NCI-H226 (cell line): ENCODE measurements at places on chromosomes 12 and 14.

DNA sequence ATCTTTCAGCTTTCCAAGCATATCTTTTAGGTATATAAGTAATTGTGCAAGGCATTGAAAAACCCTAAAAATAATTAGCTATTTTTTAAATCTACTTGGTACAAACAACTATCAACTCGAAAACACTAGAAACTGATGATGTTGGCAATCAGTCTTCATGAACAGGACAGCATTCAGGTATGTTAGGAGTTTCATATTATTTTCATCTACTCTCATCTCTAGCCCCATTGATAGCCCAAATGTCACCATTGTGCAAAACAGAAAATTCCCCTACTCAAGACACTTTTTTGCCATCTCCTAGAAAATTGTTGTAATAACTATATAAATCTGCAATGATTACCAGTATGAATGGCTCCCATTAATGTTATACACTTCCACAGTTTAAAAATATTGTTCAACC, 144.5 kb upstream of the KRAS start:
- no peak for DNase-seq

DNA sequence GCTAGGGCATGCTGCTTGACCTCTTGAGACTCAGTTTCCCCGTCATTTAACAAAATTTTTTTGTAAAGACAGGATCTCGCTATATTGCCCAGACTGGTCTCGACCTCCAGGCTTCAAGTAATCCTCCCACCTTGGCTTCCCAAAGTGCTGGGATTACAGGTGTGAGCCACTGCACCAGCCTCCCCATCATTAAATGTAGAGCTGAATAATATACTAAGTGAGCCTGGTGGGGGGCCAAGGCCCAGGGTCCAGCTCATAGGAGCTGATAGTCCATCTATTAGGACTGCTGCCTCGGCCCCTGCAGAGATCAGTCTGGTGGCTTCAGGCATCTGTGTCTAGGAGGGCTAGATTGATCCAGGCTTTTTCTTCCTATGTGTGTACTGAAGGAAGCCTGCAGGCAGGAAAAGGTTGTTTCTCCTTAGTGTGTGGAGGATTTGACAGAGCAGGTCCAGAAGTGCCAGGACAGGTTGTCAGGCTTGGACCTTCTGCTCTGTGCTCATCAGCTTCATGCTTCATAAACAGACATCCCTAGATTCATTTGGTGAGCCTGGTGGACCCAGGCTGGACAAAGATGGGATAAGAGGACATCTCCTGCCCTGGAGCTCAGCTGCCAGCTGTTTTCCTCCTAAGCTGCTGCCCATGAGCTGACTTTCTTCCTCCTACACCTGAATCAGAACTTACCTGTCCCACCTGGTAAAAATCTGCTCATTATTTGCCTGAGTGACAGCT, 135.4 kb downstream of the ZFP36L1 start:
- no peak for DNase-seq

- no peak for DNase-seq
Measured at GRCh38 chr12:4153343-4153892, 120.1 kb upstream of the CCND2 start.

GRCh38 chr14:66746316-66747006, 238.5 kb downstream of the GPHN start:
- peak; percentile 5 for DNase-seq

GRCh38 chr14:97156705-97157104, 359.5 kb downstream of the VRK1 start:
- no peak for DNase-seq

DNA sequence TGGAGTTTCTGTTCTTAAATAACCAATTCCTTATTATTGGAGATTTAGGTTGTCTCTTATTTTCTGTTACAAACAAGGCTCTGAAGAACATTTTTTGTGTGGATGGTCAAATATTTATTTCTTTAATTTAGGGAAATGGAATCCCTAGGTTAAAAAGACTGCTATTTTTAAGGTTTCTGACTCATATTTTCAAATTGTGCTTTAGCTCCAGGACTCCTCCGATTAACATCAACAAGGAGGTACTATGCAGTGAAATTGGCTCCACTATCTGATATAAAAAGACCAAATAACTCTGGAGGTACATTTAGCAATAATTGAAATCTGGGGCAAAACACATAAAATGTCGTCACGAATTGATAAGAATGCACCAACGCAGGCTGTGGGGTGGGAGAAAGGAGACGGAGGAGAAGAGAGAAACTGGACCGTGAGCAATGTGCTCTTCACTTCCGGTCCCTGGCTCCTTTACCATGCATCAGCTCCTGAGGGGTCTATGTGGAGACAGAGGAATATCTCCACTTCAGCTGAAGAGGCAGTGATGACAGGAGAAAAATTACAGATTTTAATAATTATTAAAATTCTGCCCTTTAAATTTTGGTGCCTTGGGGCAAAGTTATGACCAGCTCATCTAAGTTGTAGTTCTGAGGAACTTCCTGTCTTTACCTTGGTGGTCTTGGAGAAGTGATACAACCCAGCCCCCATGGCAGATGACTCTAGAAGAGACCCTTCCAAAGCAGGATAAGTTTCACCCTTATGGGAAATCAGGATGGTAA, 90.2 kb upstream of the BTG1 start:
- DNase-seq = no peak

DNA sequence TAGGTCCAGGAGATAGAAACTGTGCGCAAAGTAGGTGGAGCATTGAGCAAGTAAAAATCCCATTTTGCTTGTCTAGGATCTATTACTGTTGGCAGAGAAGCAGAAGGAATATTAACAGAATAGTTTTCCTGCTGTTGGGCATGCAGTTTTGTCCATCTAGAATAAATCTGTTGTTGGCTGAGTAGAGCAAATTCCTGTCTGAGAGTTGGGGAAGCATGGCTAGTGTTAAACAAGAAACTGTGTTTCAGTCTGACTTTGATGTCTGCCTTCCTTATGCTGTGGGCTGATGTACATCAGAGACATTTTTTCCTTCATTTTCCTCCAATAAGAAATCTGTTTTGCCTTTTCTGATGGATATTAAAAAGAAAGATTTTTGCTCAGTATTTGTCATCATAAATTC, 98.2 kb downstream of the RAD52 start:
- DNase-seq = no peak

GRCh38 chr12:1351926-1352325, 242.5 kb downstream of the FBXL14 start:
- DNase-seq = peak; percentile 49

DNA sequence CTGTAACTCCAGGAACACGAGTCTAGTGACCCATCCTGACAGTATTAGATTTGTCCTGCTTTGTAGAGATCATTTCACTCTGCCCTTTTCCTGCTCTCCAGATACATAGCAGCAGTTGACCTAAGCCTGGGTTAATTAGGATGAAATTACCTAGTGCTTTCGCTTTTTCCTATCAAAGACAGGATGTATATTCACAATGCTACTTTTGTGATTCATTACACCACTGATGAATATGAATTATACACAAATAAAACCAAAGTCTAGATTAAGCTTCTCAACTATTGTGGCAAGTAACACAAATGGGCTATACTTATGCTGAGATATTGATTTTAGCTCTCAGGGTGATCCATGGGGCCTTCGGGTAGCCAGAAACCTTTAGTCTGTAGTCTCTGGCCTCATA, 17.9 kb downstream of the CERS5 start:
- no peak for DNase-seq

GRCh38 chr14:52377940-52378339, 63.8 kb downstream of the PTGER2 start:
- no peak for DNase-seq

GRCh38 chr12:105168006-105168405, 60.5 kb downstream of the WASHC4 start:
- DNase-seq = no peak

GRCh38 chr12:109385339-109386058, 37.8 kb downstream of the MYO1H start:
- peak; percentile 26 for DNase-seq

DNA sequence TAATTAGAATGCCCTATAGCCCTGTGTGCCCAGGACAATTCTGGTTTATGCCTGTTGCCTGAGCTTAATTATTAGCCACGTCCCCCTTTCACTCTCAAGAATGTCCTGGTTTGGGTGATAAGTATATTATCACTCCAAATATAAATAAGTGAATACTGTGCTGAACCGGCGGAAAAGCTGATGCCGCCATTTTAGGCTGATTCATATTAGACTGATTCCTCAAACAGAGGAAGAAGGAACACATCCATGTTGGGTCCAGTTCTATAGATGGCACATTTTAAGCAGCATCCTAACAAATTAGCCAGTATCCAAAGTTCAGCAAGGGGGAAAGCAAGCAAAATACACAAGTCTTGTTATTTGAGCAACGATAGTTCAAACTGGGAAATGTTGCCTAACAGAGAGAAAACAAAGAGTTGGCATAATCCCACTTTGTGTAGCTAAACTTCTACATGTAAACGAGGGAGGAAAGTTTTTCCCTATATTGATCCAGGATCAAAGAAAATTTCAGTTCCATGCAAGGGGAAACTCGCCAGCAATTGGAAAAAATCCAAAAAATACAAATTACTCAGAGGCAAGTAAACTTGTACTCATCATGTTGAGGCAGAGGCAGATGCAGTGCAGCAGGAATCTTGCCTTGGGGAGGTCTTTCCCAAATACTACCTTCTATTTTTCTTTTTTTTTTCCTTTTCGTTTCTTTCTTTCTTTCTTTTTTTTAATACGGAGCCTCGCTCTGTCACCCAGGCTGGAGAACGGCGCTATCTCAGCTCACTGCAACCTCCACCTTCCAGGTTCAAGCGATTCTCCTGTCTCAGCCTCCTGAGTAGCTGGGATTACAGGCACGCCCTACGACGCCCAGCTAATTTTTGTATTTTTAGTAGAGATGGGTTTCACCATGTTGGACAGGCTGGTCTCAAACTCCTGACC, 96.2 kb downstream of the ITPR2 start:
- no peak for DNase-seq

DNA sequence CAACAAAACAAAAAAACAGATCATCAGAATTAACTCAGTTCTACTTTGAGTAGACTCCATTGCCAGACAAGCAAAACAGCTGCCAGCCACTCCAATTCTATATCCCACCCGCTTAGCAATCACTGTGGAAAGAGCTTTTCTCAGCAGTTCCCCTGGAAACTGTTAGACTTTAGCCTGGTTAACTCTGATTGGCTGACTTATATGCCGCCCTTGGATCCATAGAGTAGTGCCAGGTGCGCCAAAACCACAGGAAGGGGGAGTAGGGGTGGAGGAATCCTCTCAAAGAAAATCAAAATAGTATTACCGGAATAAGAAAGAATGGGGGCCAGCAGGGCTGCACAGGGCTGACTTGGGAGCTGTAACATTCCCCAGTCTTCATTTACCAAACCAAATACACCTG, 5.4 kb upstream of the EML5 start:
- no peak for DNase-seq

- DNase-seq = no peak
Measured at GRCh38 chr14:37329189-37330001, 131.7 kb downstream of the MIPOL1 start.

- no peak for DNase-seq
Measured at GRCh38 chr12:12716151-12716792, 896 bp upstream of the CDKN1B start.

DNA sequence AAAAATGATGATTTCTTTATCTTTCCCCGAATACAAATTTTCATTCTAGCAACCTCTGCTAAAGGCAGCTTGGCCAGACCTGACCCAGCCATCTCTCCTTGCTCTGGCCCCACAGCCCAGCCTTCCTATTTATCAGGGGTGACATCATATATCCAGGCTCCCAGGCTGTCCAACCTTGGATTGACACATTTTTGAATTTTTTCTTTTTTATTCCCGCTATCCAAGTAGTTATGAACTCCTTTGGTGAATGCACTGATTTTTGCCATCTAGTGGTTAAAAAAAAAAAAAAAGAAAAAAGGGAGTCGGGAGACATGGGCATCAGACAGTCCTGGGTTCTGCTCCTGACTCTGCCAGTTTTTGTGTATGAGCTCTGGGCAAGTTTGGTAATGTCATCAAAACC, 120.5 kb downstream of the PTPN11 start:
- DNase-seq = no peak

DNA sequence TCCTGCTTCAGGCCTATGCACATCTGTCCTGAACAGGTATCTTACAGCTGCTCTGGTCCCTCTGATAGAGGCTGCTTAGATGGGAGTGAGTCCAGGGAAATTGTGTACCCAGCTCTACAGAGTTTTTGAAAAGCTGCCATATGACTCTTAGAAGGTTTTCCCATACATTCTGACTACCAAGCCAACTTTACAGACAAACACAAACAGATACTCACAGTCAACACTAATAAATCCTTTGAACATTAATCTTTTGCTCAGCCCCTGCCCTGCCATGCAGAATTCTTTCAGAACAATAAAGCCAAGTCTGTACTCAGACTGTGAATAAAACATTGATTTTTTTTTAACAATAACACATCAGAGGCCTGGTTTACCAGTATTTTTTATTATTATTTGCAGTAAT, 21.4 kb upstream of the RASSF8 start:
- DNase-seq = no peak

DNA sequence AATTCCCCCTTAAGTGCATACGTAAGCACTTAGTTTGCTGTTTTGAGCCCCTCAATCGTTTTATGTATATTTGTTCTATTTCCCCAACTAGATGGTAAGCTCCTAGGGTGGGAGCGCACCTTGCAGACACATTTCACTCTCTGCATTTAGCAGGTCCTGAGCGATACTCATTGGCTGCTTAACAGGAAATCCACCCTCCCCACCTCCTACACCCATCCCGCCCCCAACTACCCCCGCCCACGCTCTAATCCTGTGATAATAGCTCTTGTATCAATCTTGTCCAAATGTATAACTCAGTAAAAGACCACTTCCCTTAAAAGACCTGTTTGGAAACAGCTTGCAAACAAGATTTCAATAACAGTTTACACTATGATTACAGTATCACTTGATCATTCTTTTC, 8.1 kb downstream of the LPAR5 start:
- DNase-seq = no peak

DNA sequence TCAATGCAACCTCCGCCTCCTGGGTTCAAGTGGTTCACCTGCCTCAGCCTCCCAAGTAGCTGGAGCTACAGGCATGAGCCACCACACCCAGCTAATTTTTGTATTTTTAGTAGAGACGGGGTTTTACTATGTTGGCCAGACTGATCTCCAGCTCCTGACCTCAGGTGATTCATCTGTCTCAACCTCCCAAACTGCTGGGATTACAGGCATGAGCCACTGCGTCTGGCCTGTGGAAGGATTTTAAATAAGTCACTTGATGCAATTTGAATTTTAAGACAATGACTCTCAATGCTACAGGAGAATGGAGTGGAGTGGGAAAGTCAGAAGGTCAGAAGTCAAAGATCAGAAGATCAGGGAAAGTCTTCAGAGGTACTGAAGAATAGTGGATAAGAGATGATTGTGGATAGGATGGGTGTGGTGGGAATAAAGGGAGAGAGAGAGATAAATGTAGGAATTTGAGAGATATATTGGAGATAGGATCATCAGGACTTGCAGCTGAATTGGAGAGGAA, 15.4 kb downstream of the TMEM52B start:
- DNase-seq = no peak
